ENCODE measurements at places on chromosomes 16 and 17. TPM values are rescaled to one million over a fixed set of nuclear protein-coding genes. Genes with fewer than 3 reads are reported as not detected.

GRCh38 chr17:278055-278675 lies 74.4 kb downstream of the RPH3AL start:
- DNase-seq: no peak

- DNase-seq: no peak
These were observed 34.5 kb downstream of the KCNJ16 start for GRCh38 chr17:70109497-70109896.

CCL4L2 gene
- not detected for total RNA-seq

GRCh38 chr17:3873862-3874261 lies 19.0 kb downstream of the CAMKK1 start:
- no peak for DNase-seq

DNA sequence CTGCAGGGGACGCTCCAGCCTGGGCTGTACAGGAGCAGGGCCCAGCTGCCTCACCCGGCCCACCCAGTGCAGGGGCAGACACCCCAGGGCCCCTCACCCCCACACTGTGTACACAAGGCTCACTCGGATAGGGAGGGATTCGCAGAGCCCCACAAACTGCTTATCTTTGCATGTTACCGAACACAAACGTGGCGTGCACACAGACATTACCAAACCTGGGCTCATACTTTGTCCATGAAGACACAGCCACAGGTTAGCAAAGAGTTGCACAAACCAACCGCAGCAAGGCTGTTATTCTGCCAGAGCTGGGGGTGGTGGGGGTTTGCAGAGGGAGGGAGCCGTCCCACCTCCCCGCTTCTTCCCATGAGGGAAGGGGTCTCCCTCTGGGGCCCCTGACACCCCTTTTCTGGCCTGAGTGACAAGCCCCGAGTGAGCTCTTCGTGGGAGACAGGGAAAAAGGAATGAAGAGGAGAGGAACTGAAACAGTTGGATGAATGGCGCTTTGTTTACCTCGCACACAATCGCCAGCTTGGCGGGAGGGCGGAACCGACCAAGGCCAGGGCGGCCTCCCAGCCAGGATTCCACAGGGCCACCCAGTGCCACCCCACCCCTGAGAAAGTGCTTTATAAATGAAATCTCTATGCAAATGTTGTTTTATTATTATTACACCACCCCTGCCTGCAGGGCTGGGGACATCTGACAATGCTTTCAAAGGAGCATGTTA lies 434 bp upstream of the CPSF4L start:
- DNase-seq: no peak

ABCA8 gene
- total RNA-seq: not detected

GRCh38 chr17:80260069-80260535 lies 550 bp upstream of the RNF213 start:
- peak; percentile 55 for DNase-seq

DNA sequence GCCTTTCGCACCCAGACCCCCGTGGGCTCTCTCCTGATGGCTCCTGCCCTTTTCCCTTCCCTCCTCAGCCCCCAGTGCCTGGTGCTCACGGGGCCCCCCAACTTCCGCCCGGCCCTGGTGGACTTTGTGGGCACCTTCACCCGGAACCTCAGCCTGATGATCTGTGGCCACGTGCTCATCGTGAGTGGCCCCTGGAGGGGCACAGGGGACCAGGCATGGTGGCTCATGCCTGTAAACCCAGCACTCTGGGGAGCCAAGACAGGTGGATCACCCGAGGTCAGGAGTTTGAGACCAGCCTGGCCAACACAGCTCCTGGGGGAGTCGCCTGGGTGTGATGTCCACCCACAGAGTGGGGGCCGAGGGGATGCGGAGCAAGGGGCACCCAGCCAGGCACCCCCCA lies 21.3 kb downstream of the SLC12A3 start:
- no peak for DNase-seq

SCIMP gene
- not detected for total RNA-seq

ATP2A1 gene
- 1.1 TPM for total RNA-seq

OR2C1 gene
- total RNA-seq: not detected

DNA sequence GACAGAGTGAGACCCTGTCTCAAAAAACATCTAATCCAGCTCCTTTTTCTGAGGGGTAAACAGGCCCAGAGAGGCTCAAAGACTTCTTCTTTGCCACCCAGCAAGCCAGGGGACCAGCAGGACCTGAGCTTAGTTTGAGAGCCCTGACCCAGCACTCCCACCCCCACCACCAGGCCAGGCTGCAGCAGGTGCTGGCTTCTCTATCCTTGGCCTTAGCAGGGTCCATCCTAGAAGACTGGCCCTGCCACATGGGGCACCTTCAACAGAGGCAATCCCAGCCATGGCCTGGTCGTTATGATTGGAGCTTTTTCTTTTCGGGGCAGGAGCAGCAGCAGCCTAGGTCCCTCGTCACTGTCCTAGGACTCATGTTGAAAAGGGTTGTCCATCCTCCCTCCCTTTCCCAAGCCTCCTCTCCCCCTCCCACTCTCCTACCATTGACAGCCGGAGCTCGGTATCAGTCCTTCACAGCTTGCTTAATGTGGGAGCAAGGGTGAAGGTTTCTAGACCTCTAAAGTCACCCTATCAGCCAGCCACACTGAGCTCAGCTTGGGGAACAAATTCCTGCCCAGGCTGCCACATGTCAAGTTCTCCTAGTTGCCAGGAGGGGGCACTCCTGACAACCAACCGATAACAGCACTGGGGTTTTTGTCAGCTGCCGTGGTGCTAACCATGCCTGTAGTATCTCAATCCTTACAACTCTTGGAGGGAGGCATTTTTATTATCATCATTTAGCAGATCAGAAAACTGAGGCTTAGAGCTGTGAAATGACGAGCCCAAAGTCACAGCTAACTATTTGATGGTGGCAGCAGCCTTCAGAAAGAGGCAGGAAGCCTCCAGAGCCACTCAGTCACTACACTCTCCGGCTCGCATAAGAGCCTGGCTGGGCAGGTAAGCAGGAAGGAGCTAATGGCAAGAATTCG lies 11.2 kb downstream of the MRPL27 start:
- peak; percentile 63 for DNase-seq

DNA sequence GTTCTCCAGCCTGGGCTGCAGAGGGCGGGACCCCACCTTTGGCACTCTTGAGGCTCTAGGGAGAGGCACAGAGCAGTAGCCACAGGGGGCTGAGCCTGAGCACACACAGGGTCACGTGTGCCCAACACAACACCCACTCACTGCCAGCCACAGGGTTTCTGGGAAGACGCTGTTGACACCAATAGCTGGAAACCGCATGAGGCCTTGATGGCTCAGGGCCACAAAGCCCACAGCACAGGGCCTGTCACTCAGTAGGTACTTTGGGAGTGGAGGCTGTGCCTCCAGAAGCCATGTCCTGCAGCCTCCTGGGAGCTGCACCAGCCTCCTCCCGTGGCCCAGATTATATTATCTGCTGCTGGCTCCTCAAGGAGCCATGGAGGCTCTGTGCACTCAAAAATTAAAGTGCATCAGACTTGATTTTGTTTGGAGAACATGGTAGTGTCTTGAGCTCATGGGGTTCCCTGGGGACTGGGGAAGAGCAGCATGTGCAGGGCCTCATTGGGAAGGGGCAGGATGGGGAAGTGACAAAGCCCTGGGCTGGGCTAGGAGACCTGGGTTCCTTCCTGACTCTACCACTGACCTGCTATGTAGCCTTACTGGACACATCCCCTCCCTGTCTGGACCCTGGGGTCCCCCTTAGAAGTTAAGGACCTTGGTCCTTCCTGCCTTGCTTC lies 12.5 kb upstream of the SREBF1 start:
- peak; percentile 68 for DNase-seq

- DNase-seq: no peak
These were observed 26.8 kb upstream of the MTMR4 start for GRCh38 chr17:58541249-58541648.

DNA sequence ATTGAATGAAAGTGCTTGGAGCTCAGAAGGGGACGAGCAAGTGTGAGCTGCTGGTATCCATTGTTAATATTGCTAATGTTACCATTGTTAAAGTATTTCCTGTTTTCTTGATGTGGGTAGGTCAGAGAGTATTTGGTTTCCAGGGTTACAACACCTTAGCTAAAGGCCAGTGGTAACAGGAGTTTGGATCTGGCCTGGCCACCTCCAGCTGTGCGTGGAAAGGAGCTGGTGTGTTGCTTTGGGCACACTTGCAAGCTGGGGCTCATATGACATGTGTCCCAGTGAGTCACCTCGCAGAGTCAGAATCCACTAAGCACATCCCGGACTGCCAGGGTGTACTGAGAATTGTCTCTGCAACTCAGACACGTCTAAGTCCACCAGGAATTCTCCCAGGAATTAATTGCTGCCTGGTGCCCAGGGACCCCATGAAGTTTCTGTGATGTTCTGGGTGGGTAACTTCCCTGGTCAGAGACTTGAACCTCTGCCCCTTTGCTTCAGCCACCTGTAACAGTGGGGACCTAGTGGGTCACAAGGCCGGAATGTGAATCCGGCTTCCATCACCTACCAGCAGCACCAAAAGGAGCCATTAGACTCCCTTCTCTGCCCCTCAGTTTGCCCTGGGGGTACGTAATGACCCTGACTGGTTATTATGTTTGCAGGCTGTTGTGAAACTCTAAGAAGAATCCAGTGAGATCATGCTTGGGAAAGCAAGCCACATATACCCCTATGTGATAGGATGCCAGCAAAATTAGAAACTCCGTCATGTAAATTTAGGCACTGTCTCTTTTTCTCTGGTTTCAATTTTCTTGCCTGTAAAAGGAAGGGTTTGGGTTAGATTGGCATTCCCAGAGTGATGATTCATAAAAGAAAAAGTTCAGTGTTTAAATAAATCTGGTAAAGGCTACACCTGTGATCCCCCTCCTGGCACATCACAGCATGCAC lies 12.8 kb downstream of the SLC6A2 start:
- peak; percentile 60 for DNase-seq

SPN gene
- total RNA-seq: 15.7 TPM
